ENCODE measurements at places on chromosomes 5 and 9.
A peak's percentile ranks its signal among the peaks of the same experiment; 100 is the strongest.

DNA sequence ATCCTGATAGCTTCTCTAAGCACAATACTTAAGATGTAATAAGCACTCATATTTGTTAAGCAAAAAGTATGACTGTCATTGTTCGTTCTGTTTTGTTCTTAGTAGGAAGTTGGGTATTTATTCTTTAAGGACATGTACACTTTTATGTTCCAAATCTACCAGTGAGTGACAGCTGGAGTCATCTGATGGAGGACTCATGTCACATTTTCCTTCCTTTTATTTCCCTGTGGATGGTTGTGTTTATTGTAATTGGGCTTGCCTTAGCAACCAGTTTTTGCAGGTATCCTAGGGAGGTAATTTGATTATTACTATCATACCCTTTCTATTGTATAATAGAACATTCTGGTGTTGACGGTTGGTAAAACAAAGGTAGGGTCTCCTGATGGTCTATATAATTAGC is 145.7 kb downstream of the ZSWIM6 start:
- DNase-seq: no peak

GRCh38 chr9:14111696-14112095 is 202.2 kb downstream of the NFIB start:
- DNase-seq: no peak

DNA sequence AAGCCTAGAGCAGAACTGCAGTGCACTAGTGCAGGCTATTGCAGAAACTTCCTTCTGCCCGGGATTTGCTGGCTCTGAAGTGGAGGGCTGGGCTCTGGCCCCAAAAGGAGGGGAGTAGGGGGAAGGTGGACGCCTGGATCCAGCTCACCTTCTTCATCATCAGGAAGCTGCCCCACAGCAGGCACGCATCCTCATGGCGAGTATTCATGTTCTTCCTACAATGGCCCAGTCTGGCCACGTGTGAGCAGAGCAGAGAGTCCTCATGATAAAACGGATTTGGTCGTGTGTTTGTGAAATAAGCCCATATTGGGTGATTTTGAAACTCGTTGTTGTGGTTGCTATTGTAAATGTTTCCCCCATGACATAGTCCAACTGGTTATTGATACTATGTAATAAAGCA is 8.2 kb upstream of the GLIPR2 start:
- no peak for DNase-seq

- no peak for DNase-seq
These were observed 505.3 kb downstream of the ARHGEF28 start for GRCh38 chr5:74131250-74131649.

- no peak for DNase-seq
These were observed 211.0 kb downstream of the OSTF1 start for GRCh38 chr9:75299324-75299723.

DNA sequence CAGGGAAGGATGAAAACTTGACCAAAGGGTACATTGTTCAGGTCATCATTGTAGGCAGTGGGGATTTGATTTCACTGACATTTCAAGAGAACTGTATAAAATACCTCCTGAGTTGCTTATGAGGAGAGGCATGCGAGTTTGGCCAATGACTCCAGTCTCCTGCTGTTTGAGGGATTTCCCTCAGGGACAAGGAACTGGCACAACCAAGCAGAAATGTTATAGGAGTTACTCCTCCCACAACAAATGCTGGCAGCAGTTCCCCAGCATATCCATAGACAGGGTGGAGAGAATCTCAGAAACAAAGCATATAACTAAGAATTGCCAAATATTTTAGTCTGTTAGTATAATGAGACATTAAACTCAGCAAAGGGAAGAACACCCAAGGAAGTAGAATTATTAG is 47.2 kb upstream of the FBXL7 start:
- no peak for DNase-seq

DNA sequence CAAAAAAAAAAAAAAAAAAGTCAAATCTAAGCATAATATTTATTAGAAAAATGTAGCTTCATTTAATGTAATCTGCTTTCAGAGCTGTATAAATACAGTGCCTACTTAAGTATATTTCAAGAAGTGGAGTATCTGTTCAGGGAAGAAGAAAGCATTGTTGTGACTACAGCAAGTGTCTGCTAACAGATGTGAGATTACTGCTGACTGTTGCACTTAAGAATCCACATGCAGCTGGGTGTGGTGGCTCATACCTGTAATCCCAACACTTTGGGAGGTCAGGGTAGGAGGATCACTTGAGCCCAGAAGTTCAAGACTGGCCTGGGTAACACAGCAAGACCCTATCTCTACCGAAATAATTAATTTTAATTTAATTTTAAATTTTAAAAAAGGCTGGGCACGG is 19.0 kb downstream of the KDM3B start:
- no peak for DNase-seq

GRCh38 chr5:61674378-61674777 is 342.3 kb downstream of the ZSWIM6 start:
- DNase-seq: no peak

DNA sequence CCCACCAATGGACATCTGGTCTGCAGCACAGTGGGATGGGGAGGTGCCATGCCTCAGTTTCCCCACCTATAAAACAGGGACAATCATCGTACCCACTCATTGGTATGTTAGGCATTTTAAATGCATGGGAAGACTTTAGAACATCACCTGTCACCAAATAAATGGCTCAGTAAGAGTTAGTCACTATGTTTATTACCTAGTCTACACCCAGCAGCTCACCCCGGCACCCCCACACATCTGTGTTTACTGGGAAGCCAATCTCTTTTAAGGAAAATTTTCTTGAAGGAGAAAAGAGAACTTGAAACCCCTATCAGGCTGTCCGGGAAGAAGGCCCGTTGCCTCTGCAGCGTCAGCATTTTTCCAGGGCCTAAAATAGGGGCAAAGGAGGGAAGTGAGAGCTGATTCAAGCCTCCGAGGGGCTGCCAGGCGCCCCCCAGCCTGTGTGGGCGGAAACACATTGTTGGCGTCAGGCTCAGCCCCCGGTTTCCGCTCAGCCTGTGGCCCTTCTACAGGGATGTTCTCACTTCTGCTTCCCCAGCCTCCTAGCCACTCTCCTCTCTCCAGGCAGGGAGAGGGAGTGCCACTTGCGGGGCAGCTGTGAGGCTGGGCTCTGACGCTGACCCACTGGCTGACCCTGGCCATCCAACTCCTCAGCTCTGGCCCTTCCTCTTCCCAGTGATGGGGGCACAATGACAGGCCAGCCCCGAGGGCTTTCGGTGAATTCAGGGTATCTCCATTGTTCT is 4.6 kb downstream of the CSF1R start:
- DNase-seq: no peak

- DNase-seq: no peak
These were observed 16.3 kb upstream of the SLC12A7 start for GRCh38 chr5:1127959-1128785.

DNA sequence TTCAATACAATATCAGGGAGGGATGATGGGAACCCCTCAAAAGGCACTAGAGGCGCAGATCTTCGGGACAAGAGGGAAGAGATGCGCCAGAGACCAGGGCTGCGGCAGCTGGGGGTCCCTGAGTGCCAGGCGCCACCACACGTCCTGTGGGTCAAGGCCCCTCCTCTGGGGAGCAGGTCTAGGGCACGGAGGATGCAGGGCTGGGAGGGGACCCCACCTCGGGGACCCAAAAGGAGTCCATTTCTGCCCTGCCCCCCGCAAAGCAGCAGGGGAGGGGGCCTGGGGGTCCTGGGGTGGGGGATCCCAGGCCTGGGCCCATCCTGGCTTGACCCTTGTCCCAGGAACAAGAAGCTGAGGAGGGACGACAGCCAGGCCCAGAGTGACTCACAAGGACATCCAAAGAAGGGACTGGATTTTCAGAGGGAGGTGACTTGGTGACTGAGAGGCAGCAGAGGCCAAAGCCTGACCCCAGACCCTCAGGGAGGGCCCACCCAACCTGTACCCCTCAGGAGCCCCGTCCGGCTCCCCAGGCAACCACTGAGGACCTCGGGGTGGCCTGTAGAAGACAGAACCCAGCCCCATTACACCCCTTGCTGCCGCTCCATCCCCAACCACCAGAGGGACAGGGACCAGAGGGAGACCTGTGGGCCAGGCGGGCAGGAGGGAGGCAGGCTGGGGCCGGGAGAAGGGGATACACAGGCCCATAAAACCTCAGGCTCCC is 54.2 kb downstream of the LRSAM1 start:
- peak; percentile 10 for DNase-seq

GRCh38 chr9:18138656-18139055 is 335.3 kb upstream of the ADAMTSL1 start:
- no peak for DNase-seq

DNA sequence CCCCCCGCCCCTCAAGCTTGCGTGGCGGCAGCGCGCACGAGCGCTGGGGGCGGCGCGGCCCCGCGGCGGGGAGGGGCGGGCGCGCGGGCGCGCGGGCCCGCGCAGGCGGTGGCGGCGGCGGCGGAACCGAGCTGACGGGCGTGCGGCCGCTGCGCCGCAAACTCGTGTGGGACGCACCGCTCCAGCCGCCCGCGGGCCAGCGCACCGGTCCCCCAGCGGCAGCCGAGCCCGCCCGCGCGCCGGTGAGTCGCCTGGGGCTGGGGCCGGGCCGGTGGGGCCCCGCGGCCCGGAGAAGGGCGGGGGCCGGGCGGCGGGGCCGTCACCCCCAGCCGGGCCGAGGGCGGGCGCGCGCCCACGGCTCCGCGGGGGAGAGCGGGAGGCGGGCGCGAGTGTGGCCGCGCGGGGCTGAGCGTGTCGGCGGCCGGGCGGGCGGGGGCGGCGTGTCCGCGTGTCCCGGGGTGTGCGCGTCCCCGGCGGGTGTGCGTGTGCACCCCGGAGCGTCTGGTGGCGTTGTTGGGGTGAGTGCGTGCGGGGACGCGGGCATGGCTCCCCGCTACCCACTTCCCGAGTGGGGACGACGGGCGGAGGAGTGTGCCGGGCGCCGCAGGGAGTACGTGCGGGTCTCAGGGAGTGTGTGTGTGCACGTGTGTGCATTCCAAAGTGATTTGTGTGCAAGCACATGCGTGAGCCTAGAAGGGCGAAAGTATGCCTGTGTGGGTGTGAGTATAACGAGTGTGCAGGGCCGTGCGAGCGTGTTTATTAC is at the start of gene NEK6:
Gene NEK6 (plus strand): TSS at position 106 of the 763 bp plus-strand sequence. CDS start 44,016 bp downstream, outside the sequence.
- DNase-seq: peak; percentile 25

- DNase-seq: no peak
These were observed 148.2 kb downstream of the EMB start for GRCh38 chr5:50292735-50293394.

- peak; percentile 24 for DNase-seq
These were observed 77.5 kb upstream of the IFNE start for GRCh38 chr9:21559402-21560280.

- no peak for DNase-seq
These were observed 91.4 kb downstream of the TMEM167A start for GRCh38 chr5:82985763-82986162.

- no peak for DNase-seq
These were observed 309.4 kb downstream of the DIRAS2 start for GRCh38 chr9:90333226-90333625.

- DNase-seq: no peak
These were observed 23.4 kb downstream of the LURAP1L start for GRCh38 chr9:12798066-12798770.

DNA sequence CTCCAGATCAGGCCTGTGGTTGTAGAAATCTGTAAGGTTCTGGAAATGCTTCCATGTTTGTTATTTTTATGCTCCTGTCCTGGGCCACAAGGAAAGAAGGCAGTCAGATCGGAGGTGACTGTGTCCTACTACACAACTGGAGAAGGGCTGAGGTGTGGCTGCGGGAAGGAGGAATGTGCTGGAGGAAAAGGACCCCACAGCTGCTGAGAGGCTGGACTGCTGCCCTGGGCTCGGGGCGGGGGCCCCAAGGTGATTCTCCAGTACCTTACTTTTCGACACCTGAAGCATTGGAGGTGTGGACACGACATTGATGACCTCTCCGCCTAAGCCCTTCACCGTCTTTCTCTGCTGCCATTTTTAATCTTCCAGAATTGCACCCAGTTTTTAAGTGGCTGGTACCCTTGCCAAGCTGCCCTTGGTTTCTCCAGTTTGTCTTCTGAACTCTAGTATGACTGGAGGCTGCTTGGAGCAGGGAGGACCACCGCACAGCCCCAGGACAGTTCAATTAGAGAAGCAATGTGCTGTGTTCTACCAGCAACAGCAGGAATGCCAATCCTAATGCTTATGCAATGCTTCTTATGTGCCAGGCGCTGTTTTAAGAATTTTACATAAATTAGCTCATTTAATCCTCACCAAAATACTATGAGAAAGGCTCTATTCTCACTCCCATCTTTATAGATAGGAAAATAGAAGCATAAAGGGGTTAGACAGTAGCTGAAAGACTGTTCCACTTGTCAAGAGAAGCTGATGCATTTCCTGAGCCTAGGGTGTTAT is 13.5 kb upstream of the ANKRD33B start:
- DNase-seq: no peak

- no peak for DNase-seq
These were observed 42.5 kb downstream of the ERGIC1 start for GRCh38 chr5:172876578-172876977.

DNA sequence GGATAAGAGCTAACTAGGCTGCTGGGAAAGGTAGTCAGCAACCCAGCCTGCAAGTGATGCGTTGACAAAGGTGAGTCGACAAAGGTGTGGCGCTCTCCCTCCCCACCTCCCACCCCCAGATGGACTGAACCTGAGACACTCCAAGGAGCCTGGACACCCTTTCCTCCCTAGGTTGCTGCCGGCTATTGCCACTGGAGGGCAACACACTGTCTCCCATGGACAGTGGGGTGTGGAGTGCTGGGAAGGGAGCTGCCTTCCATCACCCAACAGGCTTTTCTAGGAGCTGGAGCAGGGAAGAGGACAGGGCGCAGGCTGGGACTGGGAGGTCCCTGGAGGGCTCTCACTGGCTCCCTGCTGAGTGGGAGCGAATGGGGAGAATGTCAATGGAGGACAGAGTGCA is 75.4 kb upstream of the ARAP3 start:
- DNase-seq: no peak

- DNase-seq: no peak
These were observed 274.3 kb downstream of the GAS1 start for GRCh38 chr9:86672966-86673365.

- no peak for DNase-seq
These were observed 161.2 kb downstream of the FGF18 start for GRCh38 chr5:171580502-171581265.

DNA sequence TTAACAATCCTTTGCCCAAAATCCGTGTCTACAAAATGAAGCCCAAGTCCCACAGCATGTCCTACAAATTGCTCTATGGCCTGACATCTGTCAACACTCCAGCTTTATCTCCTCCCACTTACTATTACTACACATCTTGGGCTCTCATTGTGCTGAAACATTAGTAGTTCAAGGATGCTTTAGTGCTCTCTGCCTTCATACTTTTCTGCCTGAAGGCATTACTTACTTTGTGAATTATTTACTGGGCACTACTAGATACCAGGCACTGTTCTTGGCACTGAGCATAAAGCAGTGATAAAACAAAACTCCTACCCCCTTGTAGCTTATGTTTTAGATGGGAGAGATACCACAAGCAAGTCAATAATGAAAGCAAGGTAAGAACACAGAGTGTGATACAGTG is 113.4 kb downstream of the TTLL11 start:
- no peak for DNase-seq

DNA sequence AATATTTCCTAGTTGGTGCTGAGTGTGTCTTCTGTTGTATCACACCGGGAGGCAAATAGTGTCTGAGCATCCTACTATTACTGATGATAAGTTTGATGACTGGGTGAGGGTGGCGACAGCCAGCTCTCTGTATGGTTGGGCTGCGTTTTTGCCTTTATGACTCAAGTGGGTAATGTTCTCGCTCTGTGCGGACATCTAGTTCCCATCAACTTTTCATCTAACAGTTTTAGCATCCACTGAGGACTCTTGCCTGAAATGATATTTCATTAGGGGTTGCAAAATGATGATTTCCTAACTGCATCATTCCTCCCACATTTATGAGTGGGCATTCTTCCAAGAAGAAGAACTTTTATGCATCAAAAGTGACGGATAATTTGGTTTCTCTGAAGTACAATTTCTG is 26.5 kb downstream of the HMCN2 start:
- DNase-seq: no peak

- DNase-seq: no peak
These were observed 141.6 kb downstream of the SLC25A46 start for GRCh38 chr5:110880413-110880812.

Data from CD4-positive, alpha-beta T cell treated with Interleukin-15 for 4 hours (primary cell).